ENCODE measurements at places on chromosomes 4 and X.

GRCh38 chr4:96173756-96174155 lies 333.9 kb downstream of the PDHA2 start:
- no peak for DNase-seq

- no peak for DNase-seq
Measured at GRCh38 chrX:10242026-10242425, 85.3 kb downstream of the CLCN4 start.

- no peak for DNase-seq
Measured at GRCh38 chr4:100525686-100526085, 7.9 kb upstream of the EMCN start.

GRCh38 chr4:158015241-158015640 lies 157.6 kb downstream of the GASK1B start:
- peak; percentile 55 for DNase-seq

- no peak for DNase-seq
Measured at GRCh38 chr4:145338568-145338967, 143.1 kb upstream of the SMAD1 start.

DNA sequence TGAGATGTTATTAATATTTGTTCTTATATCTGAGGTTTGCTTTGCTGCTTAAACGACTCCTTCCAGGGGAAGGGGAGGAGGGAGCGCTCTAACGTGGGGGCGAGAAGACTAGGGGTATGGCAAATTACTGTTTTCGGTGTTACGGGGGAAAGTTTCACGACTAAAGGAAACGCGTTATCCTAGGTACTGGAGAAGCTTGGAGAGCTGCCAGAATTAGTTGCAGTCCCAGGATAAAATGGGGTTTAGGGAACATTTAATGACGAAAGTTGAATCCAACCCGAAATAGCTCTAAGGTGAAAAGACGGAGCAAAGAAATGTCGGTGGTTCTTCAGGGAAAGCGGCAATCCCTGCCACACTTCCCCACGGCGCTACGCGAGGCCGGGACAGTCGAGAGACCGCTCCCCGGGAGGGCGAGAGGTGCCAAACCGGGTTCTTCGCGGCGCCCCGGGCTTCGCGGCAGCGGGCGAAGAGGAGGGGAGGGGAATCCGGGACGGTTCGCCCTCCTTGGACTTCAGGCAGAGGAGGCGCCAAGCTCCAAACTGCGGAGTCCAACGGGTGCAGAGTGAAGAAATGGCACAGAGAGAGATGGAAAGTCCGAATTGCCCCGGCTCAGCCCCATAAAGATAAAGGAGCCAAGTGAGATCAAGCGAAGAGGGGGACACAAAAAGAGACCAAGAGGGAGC lies 724 bp downstream of the THOC2 start:
- peak; percentile 13 for DNase-seq

DNA sequence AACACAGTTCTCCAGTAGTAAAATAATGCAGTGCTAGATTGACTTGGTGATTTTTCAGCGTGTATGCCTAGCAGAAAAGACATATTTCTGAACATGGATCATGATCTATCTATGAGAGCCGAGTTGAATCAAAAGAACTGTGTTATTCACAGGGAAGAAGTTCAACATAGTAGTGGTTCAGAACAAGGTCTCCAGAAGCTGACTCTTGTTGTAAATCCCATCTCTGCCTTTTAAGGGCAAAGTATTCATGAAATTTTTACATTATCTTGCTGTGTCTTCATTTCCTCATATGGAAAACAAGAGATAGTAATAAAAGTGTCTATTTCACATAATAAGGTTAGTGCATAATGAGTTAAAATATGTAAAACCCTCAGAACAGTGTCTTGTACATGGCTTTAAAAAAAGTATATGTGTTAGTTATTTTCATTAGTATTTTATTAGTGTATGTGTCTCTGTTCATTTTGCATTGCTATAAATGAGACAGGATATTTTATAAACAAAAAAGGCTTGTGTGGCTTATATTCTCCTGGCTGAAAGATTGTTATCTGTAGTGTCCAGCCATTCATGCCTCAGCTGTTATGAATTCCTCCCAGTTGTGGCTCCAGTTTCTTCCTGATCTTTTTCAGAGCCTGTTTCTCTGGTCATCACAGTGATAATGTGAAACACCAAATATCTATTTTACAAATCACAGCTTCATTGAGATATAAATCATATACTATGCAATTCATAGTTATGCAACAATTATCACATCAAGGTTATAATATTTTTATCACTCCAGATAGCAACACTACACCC lies 1351.2 kb downstream of the STIM2 start:
- peak; percentile 54 for DNase-seq

DNA sequence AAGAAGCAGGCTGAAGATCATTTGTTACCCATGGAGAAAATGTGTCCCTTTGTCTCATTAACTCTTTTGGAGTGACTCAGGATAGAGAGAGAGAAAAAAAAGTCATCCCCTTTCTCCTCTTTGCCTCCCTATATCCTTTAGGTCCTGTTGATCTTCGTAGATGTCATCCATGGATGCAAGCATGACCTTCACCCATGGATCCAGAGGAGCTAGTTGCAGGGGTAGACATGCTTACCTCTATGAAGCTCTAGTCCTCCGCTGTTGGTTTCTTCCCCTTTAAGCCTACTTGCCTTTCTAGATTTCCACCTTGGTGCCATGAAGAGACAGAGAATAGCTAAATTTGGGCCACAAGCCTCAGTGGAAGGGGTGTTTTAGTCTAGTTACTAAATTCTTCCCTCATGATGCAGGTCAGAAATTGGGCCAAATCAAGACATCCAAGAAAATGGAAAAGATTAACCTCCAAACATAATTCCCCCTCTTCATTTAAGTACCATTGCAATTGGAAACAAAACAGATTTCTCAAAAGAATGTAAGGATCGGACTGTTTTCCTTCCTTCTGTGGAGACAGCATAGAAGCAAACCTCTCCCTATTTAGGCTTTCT lies 178.4 kb downstream of the TECRL start:
- peak; percentile 5 for DNase-seq

GRCh38 chr4:3725936-3726870 lies 40.0 kb upstream of the ADRA2C start:
- DNase-seq, result no peak

DNA sequence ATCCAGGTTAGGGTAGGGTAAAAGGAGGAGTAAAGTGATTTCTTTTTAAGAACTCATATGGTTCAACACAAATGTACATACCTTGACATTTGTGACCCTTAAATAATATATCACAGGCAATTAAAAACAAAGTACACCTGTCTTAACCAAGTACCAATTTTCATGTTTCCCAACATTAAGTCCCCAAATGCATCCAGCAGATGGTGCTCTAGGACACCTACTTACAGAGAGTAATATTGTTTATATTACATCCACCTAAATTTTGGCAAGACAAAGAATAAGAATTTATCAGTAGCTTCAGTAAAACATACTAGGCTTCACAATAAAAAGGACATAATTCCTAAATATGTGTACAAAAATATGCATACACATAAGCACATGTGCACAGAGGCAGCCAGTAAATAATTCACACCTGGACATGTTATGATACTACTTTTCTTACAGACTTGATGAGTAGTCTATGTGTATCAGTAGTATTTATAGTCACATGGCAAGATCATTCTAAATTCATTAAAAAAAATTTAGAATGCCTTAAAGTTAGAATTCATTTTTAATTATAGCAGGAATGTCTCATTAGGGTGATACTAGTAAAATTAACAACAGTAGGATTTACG lies 219.7 kb downstream of the DCLK2 start:
- peak; percentile 60 for DNase-seq

DNA sequence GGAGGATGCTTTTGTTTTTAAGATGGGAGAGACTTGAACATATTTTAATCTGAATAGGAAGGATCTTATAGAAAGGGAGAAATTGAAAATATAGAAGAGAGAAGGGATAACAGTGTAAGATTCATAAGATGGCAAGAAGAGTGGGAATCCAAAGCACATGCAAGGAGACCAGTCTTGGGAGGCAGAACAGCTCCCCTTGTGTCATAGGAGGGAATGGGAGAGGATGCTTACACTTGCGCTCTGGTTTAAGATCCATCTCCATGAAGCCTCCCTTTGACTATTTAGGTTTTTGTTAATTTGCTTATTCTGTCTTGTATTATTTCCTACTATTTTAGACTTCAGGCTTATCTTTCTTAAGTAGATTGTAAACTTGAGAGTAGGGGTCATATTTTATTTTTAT lies 42.7 kb downstream of the KIF4A start:
- no peak for DNase-seq

DNA sequence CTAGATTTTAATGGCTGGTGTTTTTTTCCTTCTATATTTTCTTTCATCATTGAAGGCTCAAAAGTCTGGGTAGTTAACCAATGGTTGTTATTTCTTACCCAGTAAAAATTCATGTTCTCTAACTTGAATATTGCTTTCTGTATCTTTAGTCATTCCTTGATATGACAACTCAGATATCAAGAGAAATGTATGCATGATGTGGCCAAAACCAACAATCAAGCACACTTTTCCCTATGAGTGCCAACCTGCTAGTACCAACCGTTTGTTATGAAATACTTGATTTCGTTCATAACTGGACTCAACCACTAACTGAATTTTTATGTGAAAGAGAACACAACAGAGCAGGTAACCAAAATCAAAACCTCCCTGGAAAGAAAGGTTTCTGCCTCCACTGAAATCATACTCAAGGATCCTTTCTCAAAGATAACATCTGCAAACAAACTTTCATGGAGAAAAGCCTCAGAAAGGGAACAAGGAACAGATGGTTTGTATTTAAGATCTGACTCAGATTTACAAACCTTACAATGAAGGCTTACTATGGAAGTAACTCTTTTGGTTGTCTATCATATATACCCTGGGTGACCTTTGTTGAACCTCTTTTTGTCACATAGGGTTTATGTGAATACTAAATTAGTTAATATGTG lies 8.3 kb upstream of the VEGFC start:
- DNase-seq, result peak; percentile 77

GRCh38 chr4:83510442-83510841 lies 25.5 kb upstream of the GPAT3 start:
- DNase-seq, result no peak

DNA sequence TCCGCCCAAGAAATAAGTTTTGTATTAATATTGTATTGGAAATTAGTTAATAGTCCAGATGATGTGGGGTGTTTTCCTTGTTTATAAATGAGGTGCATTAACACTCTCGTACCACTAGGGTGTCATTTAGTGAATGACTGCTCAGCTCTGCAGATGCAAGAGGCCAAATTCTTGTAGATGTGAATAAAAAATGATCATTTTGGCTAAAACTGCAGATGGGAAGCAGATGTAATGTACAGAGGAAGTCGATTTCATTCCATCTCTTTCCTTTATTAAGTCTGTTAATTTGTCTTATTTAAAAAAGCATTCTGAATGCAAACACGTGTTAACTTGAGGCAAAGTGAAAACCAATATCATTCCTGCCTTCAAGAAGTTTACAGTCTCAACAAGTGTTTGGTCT lies 108.1 kb downstream of the DHX15 start:
- no peak for DNase-seq

DNA sequence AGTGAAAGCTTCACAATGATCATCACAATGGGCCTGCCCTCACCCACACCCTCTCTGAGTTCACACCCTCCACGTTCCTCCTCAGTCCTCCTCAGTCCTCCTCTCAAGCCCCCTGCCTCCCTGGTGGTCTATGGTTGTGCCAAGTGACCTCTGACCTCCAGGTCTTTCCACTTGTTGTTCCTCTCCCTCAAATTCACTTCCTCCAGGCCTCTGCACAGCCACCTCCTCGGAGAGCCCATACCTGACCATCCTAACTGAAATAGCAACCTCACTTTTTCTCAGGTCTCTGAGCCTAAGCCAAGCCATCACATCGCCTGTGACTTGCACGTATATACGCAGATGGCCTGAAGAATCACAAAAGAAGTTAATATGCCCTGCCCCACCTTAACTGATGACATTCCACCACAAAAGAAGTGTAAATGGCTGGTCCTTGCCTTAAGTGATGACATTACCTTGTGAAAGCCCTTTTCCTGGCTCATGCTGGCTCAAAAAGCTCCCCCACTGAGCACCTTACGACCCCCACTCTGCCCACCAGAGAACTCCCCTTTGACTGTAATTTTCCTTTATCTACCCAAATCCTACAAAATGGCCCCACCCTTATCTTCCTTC lies 293.4 kb upstream of the TENM3 start:
- no peak for DNase-seq
